ENCODE measurements at places on chromosomes 2 and 18.

DNA sequence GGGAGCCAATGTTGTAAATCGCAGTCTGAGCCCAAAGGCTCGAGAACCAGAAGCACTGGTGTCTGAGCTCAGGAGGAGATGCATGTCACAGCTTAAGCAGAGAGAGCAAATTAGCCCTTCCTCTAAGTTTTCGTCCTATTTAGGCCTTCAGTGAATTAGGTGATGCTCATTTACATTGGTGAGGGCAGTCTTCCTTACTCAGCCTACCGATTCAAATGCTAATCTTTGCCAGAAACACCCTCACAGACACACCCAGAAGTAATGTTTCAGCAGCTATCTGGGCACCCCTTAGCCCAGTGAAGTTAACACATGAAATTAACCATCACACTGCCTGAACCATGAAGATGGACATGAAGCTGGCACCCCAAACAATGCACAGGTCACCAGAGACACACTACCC lies 385.1 kb downstream of the STK39 start:
- no peak for DNase-seq

GRCh38 chr2:626491-627339 lies 50.5 kb downstream of the TMEM18 start:
- DNase-seq, result no peak

- DNase-seq, result no peak
These were observed 40.3 kb upstream of the YPEL5 start for GRCh38 chr2:30106543-30106942.

DNA sequence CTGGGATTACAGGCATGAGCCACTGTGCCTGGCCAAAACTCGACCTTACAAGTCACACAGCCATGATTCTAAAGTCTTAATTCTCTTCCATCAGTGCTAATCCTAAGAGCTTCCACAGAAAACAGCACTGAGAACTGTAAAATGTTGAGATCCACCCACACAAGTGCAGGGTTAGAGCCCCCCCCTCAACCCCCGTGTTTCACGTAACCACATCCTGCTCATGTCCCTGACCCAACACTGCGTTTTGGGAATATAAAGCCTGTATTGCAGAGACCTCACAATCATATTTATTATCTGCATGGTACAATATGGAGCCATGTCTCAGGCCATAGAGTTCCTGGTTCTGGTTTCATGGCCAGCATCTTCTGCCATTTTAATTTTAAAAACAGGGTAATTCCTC lies 110.8 kb downstream of the GBX2 start:
- no peak for DNase-seq

GRCh38 chr2:145845207-145845894 lies 1325.4 kb upstream of the ZEB2 start:
- no peak for DNase-seq

DNA sequence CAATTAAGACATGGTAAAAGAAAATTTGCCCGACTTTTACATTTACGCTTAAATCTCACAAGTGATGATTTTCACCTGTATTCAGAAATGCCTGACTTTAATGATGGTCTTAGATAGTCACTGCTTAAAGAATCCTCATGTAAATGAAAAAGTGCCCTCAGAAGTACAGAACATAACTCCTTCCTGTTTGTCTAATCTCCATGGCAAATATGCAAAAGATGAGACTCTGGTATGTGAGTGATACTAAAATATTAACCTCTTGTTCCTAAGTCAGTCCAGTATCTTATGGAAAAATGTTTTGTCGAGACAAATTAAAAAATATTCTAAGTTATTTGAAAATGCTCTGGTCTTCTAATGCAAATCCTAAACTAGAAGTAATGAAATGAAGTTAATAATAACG lies 29.2 kb downstream of the KCTD1 start:
- no peak for DNase-seq

DNA sequence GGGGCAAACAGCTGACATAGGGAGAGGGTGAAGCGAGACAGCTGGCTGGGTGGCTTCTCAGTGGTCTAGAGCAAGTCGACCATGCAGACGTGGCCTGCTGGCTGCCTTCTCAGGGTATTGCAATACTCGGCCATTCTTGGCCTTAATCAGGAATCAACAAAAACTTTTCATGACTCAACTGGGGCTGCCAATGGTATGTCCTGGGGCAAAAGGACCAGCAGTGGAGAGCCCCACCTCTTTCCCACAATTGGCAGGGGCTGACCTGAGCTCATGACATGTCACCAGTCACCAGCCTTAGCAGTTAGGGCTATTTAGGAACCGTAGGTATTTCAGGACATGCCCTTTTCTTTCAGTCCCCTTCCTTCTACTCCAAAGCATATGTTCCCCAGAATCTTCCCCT lies 19.1 kb downstream of the PLA2R1 start:
- DNase-seq, result no peak

DNA sequence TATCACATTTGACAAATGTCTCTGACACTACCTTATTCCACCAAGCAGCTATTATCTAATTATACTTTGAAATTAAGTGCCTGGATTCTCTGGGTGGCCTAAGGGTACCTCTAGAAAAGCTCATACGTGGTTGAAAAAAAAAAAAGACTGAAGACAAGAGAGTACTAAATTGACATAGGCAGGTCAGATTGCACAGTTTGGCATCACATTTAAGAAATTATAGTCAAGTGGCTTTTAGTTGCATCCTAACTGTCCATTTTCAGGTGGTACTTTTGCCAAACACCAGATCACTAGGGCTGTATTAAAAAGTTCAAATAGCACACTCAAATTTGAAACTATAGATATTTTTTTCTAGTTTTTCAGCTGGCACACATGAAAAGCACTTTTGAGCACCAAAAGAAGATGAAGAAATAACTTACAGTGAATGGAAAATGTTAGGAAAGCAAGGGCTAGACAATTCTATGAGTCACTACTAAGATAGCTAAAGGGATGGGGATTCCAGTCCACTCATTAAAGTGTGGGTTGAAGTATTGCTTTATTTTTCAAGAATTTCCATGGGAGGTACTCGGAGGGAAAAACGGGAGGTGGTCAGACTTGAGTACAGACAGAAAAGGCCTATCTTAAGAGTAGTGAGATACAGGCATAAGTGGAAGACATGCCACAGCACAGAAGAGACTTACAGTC lies 106.5 kb upstream of the COL5A2 start:
- DNase-seq, result no peak

DNA sequence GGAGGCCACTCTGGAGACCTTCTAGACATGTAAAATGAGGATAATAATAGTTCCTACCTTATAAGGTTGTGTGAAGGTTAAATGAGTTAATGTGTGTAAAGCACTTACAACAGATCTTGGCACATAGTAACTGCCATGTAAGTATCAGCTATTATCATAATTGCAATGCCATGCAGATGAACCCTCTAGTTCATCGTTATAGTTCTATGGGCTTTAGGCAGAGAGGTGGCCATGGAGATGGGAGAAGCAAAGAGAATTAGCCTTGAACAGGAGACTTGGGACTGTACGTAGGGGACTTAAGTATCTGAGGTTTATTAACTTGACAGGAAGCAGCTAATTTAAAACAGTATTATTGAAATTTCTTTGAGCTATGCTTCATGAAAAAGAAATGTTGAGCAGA lies 151.8 kb downstream of the PIK3C3 start:
- no peak for DNase-seq

GRCh38 chr2:214019229-214019972 lies 391.5 kb upstream of the VWC2L start:
- no peak for DNase-seq

DNA sequence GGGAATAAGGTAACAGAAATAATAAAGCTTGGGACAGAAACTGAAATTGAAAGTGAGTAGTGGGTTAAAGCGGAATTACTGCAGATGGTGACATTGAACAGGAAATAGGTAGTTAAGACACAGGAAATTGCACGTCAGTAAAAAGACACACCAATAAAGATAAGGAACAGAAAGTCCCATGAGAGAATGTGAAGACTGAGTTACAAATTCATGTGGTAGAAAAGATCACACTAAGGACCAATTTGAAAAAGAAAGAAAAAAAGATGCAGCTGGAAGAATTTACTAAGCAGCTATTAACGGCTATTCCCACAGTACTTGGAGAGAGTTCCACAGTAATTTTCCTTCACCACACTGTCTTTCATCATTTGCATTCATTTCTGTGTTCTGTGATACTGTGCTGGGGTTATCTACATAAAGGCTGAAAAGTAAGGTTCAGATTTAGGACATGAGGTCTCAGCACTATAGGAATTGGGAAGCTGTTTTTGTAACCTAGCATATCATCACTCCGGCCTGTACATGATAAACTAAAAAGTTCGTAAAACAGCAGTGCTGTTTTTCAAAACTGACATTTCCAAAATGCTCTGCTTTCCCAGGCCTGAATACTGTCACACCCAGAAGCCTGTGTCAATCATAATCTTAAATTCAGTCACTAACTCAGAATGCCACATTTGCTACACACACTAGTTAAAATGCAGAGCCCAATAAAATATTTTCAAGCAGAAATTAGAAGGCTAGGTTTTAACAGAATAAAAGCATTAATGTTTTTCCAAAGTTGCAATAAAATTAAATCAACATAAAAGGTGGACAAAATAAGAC lies 42.9 kb downstream of the SRBD1 start:
- no peak for DNase-seq

DNA sequence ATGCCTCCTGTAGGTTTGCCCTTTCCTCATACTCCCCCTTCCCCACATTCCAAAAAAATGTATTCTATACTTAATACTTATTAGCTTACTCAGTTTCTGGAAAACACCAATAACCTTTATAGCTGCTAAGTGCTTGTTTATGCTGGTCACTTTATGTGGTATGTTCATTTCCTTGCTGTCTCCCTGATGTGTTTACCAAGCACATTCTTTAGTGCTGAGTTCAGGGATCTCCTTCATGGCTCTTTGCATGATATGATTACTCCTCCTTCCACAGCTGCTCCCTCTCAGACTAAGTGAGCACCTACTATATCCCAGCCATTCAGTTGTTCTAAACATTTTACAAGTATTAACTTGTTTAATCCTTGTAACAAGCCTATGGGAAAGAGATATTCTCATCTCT lies 698.3 kb upstream of the FANCL start:
- DNase-seq, result no peak

GRCh38 chr2:98907966-98908905 lies 27.8 kb downstream of the CRACDL start:
- DNase-seq, result no peak

GRCh38 chr2:3805201-3805939 lies 102.0 kb downstream of the DCDC2C start:
- DNase-seq, result no peak

- no peak for DNase-seq
These were observed 421.5 kb upstream of the MEIS1 start for GRCh38 chr2:66013456-66013855.

- DNase-seq, result no peak
These were observed 100.3 kb upstream of the CAVIN2 start for GRCh38 chr2:191947235-191947634.

DNA sequence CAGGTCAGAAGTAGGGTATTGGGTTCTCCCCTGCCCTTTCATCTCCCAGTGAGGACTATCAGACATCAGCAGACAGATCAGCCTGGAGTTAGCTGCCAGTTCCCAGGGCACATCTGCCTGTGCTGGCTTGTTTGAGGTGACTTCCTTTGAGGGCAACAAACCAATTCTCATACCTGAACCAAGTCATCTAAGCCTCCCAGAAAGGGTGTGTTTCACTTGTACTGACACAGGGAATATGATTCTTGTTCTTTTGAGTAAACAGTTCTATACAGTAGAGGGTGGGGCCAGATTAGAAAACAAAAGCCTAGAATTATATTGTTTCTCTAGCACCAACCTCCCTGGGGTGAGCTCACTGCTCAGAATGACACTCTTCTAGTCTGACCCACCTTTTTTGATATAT lies 591.9 kb downstream of the SLC4A3 start:
- DNase-seq, result no peak

DNA sequence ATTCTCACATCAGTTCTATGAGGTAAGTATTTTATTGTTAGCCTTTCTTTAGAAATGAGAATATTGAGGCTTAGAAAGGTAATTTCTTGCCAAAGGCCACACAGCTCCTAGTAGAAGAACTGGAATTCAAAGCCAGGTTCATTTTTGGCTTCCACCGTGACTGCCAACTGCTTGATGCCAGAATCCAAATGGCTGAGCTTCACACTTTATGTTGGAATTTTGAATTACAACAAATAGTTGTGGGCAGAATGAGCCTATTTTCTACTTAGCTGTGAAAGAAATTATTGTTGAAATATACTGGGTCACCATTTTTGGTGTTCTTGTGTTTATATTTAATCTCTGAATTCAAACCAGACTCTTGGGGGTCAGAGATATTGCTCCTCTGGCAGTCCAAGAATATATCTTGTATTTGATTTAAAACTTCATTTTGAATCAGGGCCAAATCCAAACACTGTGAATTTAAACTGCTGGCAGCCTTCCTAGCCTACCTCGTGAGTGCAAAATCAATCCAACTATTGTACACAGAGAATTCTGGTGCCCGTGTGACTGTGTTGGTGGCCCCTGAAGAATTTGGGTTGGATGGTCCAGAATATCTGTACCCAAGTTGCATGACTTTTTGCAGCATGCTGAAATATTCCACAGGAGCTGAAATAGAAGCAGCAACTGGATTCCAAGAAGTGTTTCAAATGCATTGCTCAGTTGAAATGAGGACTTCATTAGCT lies 35.6 kb upstream of the LPIN1 start:
- DNase-seq, result no peak

DNA sequence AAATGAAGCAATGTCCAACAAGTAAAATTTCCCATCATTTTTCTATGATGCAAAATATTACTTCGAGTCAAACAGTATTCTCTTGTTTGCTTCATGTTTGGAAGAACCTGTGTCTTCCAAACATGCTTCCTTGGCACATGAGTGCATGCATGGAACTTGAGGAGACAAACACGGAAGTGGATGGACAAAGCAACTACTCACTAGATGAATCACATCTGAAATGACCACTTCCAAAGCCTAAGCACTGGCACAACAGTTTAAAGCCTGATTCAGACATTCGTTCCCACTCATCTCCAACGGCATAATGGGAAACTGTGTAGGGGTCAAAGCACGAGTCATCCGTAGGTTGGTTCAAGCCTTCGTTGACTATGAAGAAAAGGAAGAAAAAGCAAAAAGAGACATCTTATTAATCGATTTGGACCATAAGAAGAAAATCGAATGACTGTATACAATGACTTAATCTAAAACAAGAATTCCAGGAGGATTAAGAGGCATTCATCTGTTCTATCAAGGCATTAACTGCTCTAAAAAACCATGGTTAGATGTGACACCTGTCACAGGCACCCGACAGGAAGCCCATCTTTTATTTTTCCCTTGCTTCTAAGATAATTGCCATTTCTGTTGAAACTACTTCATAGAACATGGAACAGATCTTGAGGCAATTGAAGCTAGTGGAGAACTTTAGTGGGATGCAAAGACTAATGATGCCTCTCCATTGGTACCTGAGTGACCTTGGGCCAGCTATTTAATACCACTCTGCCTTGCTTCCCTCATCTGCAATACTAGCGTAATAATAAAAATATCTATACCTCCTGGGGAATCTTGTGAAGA lies 56.0 kb downstream of the ATIC start:
- DNase-seq, result no peak

- DNase-seq, result no peak
These were observed 112.2 kb upstream of the TACR1 start for GRCh38 chr2:75311521-75311920.

GRCh38 chr2:104826016-104826415 lies 27.9 kb upstream of the POU3F3 start:
- DNase-seq, result no peak

GRCh38 chr2:110106642-110107041 lies 9.0 kb downstream of the MALL start:
- no peak for DNase-seq

GRCh38 chr18:52131845-52132244 lies 208.2 kb upstream of the DCC start:
- DNase-seq, result no peak
